ENCODE measurements at places on chromosomes 1 and 21. TPM values are rescaled to one million over a fixed set of nuclear protein-coding genes. Genes with fewer than 3 reads are reported as not detected.

Gene RXFP4
- not detected for total RNA-seq

Gene HSF2BP
- 0.52 TPM for total RNA-seq

Gene FAM229A
- total RNA-seq = 8.2 TPM

Gene TAS1R1
- 0.15 TPM for total RNA-seq

Gene GBP7
- not detected for total RNA-seq

Gene NMNAT2
- total RNA-seq = 5.2 TPM

Gene GADD45A
- total RNA-seq = 18.3 TPM

Gene TP73
- 1.6 TPM for total RNA-seq

Gene CD101
- 0.70 TPM for total RNA-seq

Gene CLEC20A
- total RNA-seq = not detected

Gene CHI3L2
- not detected for total RNA-seq

Gene TOE1
- total RNA-seq = 17.0 TPM

Gene KRTAP10-11
- total RNA-seq = not detected

Gene C1orf87
- not detected for total RNA-seq

Gene KDF1
- total RNA-seq = 14.6 TPM

Gene OLFML3
- 226 TPM for total RNA-seq

Gene C1QA
- total RNA-seq = not detected

Data from H7 (cell line).